HS-27A (cell line): ENCODE measurements at places on chromosomes 6 and 20.
A peak's percentile ranks its signal among the peaks of the same experiment; 100 is the strongest.

GRCh38 chr20:4730780-4731179 is 9.1 kb downstream of the PRND start:
- DNase-seq = no peak

DNA sequence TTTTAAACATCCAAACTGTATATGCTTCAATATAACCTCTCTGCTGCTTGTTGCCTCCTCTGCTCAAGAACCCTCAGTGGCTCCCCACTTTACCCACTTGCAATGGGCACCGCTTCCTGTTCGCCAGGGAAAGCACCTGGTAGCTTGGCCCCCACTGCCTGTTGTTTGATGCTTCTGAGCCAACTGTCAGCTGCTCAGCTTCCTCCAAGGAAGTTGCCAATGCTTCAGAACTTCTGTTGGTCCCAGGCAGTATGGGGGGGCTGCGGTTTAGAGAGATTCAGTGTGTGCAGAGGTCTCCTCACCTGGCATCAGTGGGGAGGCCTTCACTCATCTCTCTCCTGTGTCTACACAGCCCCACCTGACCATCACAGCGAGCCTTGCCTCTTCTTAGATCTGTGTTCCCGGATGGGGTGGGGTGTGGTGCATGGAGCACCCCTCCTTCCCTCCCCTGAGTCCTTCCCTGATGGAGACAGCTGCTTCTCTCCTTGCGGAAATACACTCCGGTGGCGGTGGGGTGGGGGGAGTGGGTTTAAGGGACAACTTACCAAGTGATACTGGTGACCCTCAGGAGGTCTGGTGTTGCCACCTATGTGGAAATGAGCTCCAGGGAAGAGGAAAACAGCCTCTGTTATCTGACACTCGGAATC is 308.1 kb downstream of the CDH26 start:
- no peak for DNase-seq

GRCh38 chr20:45518282-45518681 is 2.9 kb upstream of the SPINT3 start:
- DNase-seq = no peak

- no peak for DNase-seq
Measured at GRCh38 chr6:44701637-44702101, 314.2 kb downstream of the CDC5L start.

- DNase-seq = no peak
Measured at GRCh38 chr20:37071481-37071911, 24.3 kb downstream of the RBL1 start.

DNA sequence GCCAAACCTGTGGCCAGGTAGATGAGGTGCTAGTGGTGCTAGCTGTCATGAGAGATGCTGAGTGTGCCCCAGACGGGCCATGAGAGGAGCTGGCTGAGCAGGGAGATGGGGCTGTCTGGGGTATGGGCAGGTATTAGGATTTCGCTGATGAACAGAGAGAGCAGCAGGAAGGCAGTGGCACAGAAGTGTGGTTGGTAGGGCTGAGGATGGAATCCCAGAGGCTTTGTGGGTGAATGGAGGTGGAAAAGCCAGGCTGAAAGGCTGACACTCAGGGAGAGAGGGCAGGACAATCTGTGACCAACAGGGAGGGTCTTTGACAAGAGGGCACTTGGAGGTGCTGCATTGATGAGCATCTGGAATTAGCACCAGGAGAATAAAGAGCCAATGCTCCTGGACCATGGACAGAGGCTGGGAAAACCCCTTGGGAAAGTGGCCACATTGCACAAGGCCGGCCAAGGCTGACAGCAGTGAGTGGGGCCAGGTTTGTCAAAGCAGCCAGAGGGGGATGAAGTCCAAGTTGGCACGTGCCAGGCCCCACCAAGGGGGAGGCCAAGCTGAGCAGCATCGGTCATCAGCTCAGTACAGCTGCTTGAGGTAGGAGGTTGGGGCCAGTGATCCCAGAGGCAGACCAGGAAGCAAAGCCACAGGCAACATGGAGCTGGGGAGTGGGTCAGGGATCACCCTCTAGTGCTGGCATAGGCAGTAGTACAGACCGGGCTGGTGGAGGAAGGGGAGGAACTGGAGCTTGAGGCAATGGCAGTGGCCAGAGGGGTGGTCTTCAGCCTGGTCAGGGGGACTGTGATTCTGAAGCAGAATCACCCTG is 19.7 kb upstream of the SGK2 start:
- DNase-seq = no peak

GRCh38 chr6:159939591-159940016 is 29.3 kb upstream of the IGF2R start:
- DNase-seq = no peak

GRCh38 chr6:44003345-44004061 is 123.7 kb downstream of the MRPL14 start:
- DNase-seq = no peak

DNA sequence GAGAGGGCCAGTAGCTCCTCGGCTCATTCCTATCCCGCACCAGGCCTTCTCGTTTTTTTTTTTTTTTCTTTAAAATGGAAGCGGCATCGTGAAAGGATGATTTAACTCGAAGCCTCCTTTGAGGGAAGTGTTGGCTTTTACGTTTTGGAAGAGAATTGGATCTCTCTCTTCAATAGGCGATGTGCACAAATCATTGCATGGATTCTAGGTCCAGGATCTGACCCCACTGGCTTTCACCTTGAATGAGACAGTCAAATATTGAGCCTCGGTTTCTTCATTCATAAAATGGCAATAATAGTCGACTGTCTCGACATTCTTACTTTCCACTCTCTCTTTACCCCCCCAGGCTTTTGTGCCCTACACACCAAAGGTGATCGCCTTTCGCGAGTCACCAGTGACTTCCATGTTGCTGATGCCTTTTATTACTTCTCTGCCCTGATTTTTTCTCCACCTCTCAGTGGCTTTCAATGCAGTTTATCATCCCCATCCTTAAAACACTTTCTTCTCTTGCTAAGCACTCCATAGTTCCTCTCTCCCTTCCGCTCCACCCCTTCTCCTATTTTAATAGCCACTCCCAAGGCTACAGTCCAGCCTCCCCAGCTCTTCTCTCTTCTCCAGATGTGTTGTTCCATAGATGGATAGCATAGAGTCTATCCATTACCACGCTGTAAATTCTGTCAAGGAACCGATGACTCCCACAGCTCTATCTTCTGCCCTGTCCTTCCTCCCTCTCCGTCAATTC is 473 bp upstream of the DTNBP1 start:
- peak; percentile 31 for DNase-seq

- DNase-seq = no peak
Measured at GRCh38 chr6:83467620-83468036, 36.8 kb upstream of the ME1 start.

DNA sequence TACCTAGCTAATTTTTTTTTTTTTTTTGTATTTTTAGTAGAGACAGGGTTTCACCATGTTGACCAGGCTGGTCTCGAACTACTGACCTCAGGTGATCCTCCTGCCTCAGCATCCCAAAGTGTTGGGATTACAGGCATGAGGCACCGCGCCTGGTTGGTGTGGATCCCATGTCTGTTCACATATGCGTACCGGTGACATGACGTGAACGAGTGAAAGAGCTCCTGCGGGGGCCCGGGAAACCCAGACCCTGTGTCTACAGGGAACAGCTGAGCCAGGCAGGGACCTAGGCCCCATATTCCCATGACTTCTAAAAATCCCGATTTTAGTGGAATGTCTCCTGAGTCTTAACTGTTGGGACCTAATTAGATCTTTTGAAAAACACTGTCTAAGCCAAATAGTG is 33.1 kb downstream of the VSTM2L start:
- DNase-seq = no peak

GRCh38 chr20:49286689-49287551 is 9.1 kb upstream of the ZNFX1 start:
- DNase-seq = no peak

DNA sequence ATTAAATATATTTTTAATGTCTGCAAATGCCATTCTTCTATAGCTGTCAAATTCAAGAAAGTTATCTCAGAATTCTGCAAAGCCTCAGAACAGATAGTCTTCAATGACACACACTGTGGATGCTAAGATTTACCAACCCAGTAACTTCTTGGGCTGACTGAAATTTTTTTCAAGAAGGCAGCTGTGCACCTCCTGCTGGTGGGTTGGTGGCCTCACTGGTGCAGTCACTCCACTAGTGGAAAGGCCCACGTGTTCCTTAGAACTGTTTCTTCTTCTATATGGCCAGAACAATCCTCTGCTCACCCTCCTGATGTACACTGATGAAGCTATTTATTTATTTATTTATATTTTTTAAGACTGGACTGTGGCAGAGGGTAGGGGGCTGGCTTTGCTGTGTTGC is 28.1 kb upstream of the MTCL3 start:
- DNase-seq = no peak

DNA sequence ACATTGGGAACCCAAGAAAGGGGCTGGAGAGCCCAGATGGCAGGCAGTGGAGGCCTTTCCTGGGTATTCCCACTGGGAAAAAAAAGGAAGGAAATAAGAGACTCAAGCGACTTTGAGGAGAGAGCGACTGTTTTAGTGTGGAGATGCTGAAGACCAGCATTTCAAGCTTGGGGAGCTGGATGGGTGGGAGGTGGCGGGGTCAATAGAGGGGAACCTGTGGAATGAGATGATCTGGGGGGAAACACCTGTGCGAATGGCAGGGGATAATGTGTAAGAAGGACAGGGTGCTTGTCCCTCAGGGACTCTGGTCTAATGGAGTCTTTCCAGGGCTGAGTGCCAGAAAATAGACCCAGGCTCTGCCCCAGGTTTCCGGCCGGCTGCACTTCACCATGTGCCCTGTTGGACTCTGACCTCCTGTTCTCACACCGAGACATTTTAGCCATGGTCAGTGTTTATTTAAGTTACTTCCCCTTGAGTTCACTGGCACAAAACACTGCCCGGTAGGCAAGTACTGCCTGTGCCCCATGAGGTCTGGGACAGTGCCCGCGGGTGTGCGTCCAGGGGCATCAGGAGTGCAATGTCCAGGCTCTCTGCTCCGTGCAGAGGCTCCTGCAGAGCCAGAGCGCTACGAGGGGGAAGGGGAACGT is 50.4 kb upstream of the NKX2-2 start:
- no peak for DNase-seq

- DNase-seq = no peak
Measured at GRCh38 chr20:23946206-23946605, 42.4 kb downstream of the GGTLC1 start.

- no peak for DNase-seq
Measured at GRCh38 chr6:97677626-97678025, 394.6 kb upstream of the MMS22L start.

GRCh38 chr6:112562301-112563231 is 215.4 kb downstream of the RFPL4B start:
- DNase-seq = no peak

DNA sequence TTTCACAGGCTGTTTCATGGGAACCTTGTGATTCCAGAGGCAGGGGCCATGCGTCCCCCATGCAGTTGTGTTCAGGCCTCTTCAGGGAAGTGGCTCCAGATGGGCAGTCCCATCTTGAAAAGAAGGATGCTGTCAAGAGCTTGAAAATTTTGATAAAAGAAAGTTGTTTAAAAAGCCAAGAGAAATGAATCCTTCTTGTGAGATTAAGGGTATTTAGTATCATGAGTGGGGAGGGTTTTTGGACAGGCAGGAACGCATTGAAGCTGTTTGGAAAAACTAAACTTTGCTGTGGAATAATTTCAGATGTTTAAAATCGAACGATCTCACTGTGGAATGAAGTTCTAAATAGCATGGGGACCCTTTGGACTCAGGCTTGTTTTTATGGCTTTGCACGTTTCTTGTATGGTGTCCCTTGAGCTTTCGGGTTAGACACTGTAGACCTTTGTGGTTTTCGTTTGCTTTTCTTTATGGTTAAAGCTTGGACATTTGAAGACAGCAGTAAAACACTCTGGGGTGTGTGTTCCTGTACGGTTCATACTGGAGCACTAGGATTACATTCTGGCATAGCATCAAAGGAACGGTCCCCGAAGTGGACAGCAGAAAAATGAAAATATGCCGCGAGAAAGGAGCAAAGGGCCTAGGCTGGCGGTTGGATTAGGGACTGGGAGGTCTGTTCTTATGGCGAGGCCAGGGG is 18.2 kb downstream of the KIF25 start:
- DNase-seq = no peak

GRCh38 chr6:156600678-156601077 is 176.5 kb upstream of the ARID1B start:
- DNase-seq = no peak

DNA sequence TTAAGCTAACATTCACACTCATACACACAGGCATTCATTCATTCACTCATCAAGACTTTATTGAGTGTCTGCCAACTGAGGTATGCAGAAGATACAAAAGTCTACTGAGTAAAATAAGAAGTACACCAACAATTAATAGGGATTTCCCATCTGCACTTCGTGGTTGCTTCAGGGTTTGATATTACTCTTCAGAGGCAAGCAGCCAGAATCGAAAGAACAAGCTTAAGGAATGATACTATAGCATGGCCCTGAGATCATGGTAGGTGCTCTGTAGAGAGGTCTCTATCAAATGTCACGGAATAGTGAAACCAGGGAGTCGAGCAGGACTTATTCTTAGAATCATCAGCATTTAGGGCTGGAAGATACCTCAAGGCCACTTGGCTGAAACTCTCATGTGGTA is 135.4 kb downstream of the NRN1 start:
- no peak for DNase-seq

DNA sequence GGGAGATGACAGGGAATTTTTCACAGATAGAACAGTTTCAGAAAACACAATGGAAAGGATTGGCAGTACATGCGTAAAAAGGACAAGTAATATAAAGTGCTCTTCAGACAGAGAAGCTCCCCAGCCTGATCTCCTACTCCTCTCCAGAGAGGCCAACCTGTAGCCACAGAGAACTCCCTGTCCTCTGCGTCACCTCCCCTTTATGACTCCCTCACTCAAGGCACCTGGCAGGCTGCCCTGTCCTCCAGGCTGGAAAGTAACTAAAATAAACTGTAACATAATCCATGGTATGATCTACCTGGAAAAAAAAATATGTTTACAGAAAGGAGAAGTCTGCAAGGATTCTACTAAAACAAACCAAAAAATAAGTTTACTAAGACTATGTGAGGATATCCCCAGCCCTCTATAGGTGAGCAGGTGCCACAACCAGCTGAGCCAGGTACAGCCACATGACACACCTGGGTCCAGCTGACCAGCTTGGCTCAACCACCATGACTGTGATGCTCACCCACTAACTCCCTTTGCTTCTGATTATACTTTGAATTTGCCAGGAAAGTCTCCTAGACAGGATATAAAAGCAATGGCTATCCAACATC is 29.2 kb downstream of the MBOAT1 start:
- DNase-seq = no peak

GRCh38 chr6:112054001-112054400 is at the start of gene CCN6:
Gene CCN6, plus strand, starts transcription at chr6:112054104. Its CDS starts 254 bp downstream, at chr6:112054358.
- DNase-seq = no peak

- no peak for DNase-seq
Measured at GRCh38 chr6:141830530-141830929, 302.2 kb upstream of the GJE1 start.

- DNase-seq = no peak
Measured at GRCh38 chr6:48073976-48074767, 36.8 kb downstream of the PTCHD4 start.
